CD4-positive, alpha-beta memory T cell (primary cell): ENCODE measurements at places on chromosomes 12 and 14. TPM values are rescaled to one million over a fixed set of nuclear protein-coding genes. Genes with fewer than 3 reads are reported as not detected.

KRT5 gene
- total RNA-seq = not detected

SVOP gene
- total RNA-seq = not detected

TMTC1 gene
- total RNA-seq = not detected

CCDC88C gene
- total RNA-seq = 272 TPM

DNA sequence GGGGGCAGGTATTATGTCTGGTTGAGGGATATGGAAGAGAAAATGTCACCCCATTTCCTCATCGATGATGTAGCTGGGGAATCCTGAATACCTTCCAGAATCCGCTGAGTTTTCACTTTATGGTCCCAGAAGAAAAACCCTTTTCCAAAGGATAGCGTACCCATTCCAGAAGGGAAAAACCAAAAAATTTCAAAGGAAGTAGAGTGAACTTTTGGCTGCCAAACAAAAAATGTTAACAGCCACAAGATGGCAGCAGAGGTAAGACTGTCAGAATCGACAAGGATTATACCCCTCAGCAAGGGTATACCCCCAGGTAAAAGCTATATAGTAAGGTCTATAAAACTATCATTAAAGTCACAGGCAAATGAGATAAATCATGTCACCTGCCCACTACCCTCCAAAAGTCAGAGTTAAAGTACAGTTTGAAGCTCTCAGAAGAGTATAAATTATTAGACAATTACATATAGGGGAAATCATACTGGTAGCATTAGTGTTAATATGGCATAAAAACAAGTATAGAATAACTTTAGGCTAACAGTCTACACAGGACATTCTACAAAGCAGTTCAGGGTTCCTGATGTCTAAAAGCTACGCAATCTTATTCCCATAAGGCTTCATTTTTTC is 18.0 kb downstream of the ACIN1 start:
- DNase-seq = peak; percentile 39

- no peak for DNase-seq
These were observed 205.2 kb upstream of the TMEM260 start for GRCh38 chr14:56374421-56374820.

DNA sequence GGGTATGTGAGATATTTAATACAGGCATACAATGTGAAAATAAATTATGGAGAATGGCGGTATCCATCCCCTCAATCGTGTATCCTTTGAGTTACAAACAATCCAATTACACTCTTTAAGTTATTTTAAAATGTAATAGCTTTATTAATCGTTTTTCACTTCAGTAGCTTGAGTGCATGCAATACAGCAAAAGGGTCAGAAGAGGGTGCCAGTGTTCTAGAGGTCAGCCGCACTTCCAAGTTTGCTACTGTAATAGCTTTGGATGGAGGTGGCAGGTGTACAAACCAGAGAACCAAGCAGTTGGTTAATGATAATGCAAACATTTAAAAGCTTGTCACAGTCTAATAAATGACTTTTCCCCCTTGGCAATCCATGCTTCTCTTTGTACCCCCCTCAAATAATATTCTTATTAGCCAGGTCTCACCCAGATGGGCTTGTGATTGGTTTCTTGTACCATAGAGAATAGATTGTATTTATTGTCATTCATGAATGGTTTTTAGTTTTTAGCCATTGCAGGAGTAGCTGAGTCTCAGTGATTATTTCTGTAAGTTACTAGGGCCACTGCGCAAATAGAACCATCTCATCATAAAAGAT is 127.0 kb downstream of the ERC1 start:
- peak; percentile 68 for DNase-seq

DNA sequence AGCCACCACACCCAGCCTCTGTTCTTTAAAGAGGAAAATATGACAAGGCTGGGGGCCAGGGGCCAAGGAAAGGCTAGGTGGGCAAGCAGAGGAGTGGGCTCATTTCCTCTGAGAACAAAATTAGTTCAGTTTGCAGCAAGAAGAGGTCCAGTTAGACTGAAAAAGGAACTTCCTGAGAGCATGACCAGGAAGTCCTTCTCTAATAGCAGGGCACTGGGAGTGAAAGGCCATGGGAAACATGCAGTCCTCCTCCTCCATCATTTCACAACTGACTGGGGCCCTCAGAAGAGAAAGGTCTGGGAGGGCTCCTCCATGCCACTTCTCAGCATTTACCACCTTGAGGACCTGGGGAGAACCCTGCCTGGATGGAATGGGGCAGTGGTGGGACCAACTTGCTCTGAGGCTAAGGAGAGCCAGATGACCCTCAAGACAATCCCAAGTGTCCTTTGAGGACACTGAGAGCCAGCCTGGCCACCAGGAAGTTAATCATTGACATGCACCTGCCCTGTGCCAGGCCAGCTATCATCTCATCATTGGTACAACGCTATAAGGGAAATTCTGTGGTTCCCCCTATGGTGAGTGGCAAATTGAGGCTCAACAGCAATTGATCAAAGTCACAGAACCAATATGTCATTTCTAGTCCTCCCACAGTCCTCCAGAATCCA is 2.0 kb downstream of the AQP2 start:
- no peak for DNase-seq

GRCh38 chr12:14597480-14597879 is 29.8 kb upstream of the PLBD1 start:
- no peak for DNase-seq

GRCh38 chr12:51871918-51872688 is 15.8 kb upstream of the ANKRD33 start:
- DNase-seq = no peak

GRCh38 chr14:62409626-62410300 is 635.5 kb downstream of the KCNH5 start:
- no peak for DNase-seq

GRCh38 chr12:541676-542324 is 82.1 kb downstream of the B4GALNT3 start:
- DNase-seq = no peak

- DNase-seq = no peak
These were observed 254.6 kb downstream of the C12orf42 start for GRCh38 chr12:103241184-103241583.

DNA sequence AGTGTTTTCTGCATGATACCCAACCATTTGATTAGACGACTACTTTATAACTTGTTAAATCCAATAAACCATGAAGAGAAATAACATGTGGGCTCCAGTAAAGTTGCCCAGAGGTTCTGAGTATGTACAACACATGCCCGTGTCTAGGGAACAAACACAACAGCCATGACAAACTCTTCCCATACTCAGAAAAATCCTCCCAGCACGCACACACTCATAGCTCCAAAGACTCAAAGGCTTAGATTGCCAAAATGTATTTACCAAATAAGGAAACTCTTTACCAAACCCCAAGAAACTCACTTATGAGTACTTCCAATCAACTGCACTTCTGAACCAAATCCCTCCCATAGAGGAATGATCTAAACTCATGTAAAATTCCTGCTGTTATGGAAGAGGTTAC is 17.3 kb downstream of the SART3 start:
- DNase-seq = no peak

DNA sequence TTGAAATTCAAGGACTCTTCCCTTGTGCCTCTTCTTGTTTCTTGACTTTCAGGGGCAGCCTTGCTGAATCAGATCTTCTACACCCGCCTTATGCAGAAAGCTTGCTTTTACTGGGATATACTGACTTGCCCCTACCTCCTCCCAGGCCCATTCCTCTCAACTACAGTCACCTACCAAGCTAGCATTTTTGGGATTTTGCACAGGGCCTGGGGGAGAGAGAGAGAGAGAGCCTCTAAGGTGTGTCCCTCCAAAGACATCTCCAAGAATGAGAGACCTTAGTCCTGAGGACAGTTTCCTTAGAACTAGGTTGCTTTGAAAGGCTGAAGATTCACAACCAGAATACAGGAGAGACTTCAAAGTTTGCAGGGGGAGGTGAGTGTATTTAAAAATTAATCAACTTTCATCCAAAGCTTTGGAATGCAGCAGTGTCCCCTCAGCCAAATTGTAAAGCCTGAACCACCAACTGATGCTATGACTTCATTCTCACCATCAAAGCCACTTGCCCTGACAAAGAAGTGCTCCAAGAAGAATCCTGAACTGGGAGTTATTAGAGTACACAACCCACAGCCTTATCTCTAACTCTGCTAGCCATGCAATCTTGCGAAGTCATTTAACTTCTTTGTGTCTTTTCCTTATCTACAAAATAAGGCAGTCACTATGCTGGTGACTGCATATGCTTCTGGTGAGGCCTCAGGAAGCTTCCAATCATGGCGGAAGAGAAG is 96.1 kb upstream of the EGLN3 start:
- DNase-seq = no peak

- DNase-seq = no peak
These were observed 24.4 kb downstream of the TUNAR start for GRCh38 chr14:95901054-95901453.
